ENCODE measurements at places on chromosomes 12 and 14.

DNA sequence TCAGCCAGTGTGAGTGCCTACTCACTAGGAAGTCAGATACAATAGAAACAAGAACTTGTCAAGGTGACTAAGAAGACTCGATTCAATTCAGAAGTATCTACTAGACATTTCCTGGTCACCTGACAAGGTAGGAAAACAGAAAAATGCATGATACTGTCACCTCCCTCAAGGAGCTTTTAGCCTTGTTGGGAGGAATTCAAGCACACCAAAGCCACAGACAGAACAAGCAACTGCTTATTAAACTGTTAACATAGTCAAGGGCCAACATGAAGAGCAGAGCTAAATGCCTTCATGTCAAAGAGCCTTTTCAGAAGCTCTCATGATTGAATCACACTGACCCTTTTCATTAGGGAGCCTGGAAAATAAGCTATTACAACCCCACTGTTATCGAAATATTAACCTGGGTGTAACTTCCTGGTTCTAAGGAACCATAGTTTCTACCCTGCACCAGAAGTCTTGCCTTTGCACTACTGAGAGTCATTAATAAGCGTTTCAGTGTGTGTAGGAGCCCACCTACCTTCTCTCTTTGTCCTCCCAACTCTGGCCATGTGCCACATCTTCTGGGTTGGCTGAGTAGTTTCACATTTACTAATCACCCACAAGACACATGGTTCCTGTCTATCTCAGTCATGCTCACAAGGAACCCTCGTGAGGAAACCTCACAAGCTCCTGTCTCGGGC, 31.0 kb upstream of the LGALS3 start:
- no peak for DNase-seq

DNA sequence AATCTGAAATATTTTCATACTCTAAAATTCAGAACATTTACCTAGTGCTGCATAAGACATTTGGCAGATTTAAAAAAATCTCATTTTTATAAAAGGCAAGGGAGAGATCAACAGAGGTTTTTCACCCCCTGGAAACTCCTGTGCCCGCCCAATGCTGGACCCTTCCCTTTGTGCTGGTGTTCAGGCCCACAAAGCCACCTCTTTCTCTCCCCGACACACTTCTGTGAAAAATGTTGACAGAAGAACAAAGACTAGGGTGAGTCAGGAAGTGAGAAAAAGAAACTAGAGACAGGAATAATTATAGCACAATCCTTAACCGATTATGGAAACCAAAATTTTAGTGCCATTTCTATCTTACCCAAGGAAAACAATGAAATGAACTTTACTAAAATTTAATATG, 197.7 kb upstream of the STXBP6 start:
- DNase-seq, result no peak

DNA sequence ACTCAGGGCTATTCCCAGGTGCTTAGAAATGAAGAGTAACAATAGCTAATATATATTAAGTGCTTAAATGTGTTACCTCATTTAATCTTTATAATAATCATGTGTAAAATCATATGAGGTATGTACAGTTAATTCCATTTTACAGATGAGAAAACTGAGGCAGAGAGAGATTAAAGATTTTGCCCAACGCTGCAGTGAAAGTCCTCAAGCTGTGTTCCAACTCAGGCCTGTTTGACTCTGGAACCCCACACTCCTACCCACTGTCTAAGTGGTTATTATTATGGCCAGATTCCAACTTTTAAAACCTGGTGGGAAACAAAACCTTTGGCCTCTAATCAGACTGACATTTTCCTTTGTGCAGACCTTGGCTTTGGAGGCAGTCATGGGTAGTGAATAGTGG, 10.2 kb downstream of the CMTM5 start:
- DNase-seq, result no peak

GRCh38 chr12:27198036-27198435, 46.0 kb upstream of the STK38L start:
- DNase-seq, result no peak

DNA sequence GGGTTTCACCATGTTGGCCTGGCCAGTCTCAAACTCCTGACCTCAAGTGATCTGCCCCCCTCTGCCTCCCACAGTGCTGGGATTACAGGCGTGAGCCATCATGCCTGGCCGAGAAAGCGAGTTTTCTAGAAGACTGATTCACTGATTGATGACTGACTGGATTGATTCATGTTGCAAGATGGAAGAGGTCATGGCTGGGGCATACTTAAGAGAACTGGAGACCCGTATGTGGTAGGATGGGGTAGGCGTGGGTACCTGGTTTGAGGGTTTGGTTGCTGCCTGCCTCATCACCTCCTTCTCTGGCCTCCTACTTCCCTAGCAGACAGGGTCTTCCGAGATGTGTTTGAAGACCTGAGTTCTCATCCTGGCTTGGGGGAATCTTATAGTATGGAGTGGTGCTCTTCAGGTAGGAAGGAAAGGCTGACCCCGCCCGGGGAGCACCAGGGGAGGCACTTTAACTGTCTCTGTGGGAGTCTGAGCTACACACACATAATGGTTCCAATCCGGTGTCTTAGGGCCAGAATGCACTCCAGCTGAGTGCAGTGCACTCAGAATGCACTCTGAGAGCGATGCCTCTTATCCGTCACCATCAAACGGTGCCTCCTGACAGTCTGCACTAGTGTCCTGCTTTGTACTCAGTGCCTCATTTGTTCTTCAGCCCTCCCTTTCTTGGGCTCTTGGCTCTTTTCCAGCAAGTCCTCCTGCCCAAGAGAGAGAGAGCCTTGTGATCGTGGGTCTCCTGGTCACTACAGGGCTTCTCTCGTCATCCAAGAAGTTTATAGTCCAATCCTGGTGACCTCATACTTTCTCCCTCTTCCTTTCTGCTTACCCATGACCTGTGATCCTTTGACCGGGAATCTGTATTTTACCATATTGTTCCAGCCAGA, 19.7 kb downstream of the PLEKHG3 start:
- DNase-seq, result no peak

DNA sequence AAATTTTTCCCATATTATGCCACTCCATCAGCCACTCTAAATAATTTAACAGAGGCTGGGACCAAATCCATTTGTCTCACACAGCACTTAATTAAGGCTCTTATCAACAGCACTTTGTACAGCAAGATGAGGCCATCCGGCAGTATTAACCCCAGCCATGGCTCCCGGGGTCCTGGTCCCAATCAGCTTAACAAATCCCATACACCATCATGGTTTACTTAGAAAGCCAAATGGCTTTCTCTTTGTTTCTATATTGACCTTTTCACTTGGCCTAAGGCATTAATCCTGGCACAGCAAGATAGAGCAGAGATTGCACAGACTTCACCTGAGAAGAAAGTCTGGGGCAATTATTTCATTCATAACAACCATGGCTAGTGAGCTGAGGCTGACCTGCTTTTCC, 38.6 kb downstream of the SPTSSA start:
- DNase-seq, result no peak

GRCh38 chr12:15208871-15209656, 12.2 kb downstream of the RERG start:
- DNase-seq, result no peak

- no peak for DNase-seq
These were observed 63.4 kb upstream of the IGF1 start for GRCh38 chr12:102543494-102544485.

GRCh38 chr14:104298458-104298857, 160.1 kb downstream of the KIF26A start:
- DNase-seq, result no peak

GRCh38 chr14:104395276-104395675, 184.3 kb upstream of the C14orf180 start:
- no peak for DNase-seq

DNA sequence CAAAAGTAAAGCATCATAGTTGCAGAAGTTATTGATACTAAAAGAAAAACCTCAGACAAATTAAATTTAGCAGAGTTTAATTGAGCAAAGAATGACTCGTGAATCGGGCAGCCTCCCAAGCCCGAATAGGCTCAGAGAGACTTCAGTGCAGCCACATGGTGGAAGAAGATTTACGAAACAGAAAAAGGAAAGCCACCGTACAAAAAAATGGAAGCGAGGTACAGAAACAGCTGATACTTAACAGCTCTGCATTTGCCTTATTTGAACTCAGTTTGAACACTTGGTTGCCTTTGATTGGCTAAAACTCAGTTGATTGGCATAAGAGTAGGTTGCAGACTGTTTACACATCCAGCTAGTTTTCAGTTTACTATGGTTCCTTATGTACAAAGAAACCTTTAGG, 12.9 kb downstream of the TTC9 start:
- DNase-seq, result no peak

DNA sequence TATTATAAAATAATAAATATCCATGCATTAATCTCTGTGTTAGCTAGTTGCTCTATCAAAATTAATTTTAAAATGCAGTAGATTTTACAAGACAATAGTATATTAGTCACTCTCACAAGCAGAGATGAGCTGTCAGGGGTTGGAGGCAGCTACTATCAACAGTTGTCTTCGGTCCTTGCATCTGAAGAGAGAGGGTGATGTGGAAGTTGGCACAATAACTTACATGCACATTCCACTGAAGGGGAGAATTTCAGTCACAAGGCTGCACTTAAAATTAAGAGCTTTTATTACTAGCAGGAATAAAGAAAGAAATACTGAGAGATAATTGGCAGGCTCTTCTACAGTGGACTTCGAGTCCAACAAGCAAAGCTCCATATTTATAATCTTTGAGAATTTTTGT, 166.9 kb upstream of the DCN start:
- no peak for DNase-seq

- no peak for DNase-seq
These were observed 71.7 kb upstream of the PELI2 start for GRCh38 chr14:56046546-56046945.

DNA sequence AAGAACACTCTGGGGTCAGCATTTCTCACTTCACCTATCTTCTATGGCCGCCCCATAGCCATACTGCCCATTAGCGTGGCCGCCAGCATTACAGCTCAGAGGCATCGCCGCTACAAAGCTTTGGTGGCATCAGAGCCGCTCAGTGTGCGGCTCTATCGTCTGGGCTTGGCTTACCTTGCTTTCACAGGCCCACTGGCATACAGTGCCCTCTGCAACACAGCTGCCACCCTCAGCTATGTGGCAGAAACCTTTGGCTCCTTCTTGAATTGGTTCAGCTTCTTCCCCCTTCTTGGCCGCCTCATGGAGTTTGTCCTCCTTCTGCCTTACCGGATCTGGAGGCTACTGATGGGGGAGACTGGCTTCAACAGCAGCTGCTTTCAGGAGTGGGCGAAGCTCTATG, 2.6 kb downstream of the DNAJC22 start:
- no peak for DNase-seq

DNA sequence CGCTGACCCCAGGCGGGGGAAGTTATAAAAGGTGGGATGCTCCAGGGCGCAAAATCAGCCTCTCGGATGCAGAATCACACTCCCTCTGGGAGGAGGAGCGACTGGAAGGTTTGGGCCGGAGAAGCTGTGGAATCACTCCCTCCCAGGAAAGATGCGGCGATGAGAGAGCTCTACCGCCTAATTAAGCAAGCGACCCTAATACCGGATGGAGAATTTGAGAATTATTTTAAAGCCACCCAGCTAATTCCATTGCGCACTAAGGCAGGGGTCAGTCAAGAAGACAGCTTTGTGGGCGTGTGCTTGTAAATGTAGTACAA, 1.9 kb downstream of the COL2A1 start:
- DNase-seq, result no peak

- DNase-seq, result no peak
These were observed 60.7 kb upstream of the DCD start for GRCh38 chr12:54708826-54709225.

- DNase-seq, result no peak
These were observed 67.6 kb upstream of the CDKN3 start for GRCh38 chr14:54329082-54329695.

GRCh38 chr12:6391013-6391412, 7.1 kb downstream of the LTBR start:
- no peak for DNase-seq

- DNase-seq, result no peak
These were observed 501.6 kb downstream of the SLC6A15 start for GRCh38 chr12:84411031-84411430.

DNA sequence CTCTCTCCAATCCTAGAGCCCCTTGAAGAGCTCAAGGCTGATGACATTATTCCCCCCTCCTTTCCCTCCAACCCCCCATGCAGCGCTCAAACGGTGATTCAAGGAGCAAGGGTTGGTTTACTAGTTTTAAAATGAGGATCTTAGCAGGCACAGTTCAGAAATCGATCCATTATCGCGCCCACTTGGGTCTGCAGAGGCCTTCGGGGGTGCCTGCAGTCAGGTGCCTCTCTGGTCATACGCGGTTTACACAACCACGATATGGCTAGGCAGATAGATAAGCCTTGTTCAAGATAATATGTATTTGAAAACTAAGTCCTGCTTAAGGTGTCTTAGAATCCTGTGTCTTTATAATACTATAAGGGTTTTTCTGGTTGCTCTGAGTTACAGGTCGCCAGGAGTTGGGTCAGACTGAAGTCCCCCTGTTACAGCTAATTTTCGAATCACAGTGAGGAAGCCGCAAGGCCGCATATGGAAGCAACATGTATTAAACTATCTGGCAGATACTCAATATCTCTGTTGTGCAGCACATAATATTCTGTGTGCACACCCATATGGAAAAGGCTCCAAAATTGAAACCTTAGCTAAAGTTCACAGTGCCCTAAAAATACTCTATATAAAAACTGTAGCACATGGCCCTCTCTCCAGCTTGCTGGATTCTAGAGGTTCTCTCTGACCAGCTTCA, 10.0 kb downstream of the BHLHE41 start:
- no peak for DNase-seq

DNA sequence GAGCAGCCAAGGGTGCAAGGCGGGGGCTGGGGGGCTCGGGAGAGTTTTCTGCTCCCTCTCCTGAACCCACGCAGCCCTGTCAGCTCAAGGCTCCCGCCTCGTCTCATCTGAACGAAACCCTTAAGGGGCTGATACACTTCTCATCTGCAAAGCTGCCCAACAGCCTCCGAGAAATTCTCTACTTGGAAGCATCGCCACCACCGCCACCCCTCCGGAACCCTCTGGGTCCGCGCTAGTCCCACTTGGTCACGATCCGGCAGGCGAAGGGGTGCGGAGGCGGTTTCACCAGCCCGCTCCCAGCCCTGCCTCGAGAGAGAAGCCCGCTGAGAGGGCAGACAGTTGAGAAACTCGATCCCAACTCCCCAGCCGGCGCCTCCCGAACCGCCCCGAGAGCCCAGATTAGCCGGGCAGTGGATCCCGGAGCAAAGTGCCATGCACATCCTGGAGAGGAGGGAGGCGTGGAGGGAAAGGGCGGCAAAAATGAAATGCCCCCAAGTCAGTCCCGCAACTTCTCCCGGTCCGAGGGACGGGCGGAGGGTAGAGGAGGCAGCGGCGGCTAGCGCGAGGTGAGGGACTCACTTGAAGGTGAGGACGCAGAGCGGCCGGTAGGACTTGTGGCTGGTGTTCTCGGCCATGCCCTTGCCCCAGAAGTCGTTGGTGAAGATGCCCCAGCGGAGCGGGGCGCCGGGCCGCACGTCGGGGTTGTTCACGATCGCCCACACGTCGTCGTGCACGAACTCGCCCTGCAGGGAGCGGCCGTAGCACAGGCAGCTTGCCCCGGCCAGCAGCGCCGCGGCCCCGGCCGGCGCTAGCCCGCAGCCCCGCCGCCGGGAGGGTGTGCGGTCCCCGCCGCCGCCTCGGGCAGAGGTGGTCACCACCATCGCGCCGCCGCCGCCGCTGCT, 620 bp downstream of the TMTC1 start:
- DNase-seq, result no peak
